Natural killer cell treated with Interleukin-12 subunit alpha and Interleukin-12 subunit beta and Interleukin-15 and Interleukin-18, amount 100 ng/mL, for 72 hours (primary cell): ENCODE measurements at places on chromosomes 1 and 21. TPM values are rescaled to one million over a fixed set of nuclear protein-coding genes. Genes with fewer than 3 reads are reported as not detected.
A peak's percentile ranks its signal among the peaks of the same experiment; 100 is the strongest.

DNA sequence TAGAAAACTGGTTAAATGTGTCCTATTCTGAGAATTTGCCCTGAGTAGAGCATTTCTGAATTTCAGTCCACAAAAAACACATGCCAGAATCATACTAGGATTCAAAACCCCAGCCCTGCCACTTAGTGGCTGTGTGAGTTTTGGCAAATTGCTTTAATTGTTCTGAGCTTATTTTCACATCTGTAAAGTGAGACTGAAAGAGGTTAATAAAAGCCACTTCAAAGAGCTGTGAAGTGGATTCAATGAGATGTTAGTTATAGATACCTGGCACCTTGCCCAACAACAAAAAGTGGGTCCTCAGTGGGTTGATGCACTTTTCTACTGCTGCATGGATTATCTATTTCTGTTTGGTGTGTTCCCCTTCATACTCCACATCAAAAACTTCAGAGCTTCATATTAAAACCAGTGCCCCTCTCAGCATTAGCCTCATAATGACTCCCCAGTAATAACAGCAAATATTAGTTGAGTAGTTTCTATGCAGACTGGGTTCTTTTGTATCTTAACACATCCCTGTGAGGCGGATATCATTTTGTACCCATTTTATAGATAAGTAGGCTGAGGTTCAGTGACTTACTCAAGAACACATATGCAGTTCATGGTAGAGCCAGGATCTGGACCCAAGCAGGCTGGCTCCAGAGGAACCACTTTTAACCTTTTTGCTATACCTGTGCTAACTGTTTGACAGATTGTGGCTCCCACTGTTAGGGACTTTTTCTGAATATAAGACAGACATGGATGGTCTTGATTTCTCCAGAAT lies 14.2 kb upstream of the ADORA3 start:
- no peak overlapping the region for H3K27ac ChIP-seq
- no peaks in the 10 kb centered on the region for H3K36me3 ChIP-seq
- H3K4me1 ChIP-seq, result peaks cover 17% of the 10 kb centered on the region
- no peaks in the 10 kb centered on the region for H3K27me3 ChIP-seq
- peak overlapping the region; percentile 45 for H3K4me3 ChIP-seq

FGR gene
- total RNA-seq, result 14.2 TPM

ARHGEF19 gene
- 14.0 TPM for total RNA-seq

GRCh38 chr1:10515301-10515975 lies 40.7 kb downstream of the PEX14 start:
- H3K27ac ChIP-seq, result peak overlapping the region; percentile 62
- H3K4me1 ChIP-seq, result peaks cover 68% of the 10 kb centered on the region
- DNase-seq, result no peak
- H3K4me3 ChIP-seq, result peak overlapping the region; percentile 36
- H3K27me3 ChIP-seq, result no peaks in the 10 kb centered on the region

DNA sequence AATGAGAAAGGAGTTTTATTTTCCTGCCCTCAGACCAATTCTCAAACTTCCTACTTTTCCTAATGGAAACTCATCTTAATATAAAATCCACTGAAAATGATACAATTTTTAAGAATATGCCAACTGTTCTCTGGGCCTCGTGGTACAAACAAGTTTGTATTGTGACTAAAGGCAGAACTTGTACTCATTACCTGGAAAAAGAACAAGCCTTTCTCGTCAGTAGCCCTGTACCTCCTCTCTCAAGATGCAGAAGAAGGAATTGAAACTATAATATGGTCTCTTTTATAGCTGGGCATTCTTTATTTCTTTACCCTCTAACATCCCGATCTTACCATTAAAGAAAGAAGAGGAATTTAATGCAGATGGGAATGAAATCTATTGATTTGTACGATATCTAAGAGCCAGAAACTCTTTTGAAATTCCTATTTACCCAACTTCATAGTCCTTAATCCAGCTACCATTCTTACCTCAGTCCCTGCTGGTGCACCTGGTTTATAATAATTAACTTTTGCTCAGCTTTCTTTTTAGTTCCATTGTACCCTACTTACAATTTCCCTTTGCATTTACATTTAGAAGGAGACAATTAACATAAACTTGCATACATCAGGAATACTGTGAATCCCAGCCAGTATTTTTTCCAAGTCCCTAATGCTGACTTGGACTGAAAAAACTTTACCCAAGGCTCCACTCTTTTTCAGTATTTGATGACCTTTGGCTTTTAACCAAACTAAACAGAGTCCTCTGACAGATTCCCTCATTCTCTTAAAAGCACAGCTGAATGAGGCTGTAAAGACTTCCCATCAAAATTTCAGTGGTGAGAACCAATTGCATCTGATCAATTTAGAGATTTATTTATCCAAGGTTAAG lies 1162.4 kb downstream of the BRINP3 start:
- peaks cover 12% of the 10 kb centered on the region for H3K36me3 ChIP-seq
- DNase-seq, result no peak
- H3K27me3 ChIP-seq, result no peaks in the 10 kb centered on the region
- H3K4me1 ChIP-seq, result no peaks in the 10 kb centered on the region

GRCh38 chr1:29077155-29077554 lies 46.5 kb downstream of the TMEM200B start:
- DNase-seq, result no peak
- H3K27me3 ChIP-seq, result no peaks in the 10 kb centered on the region
- H3K27ac ChIP-seq, result no peak overlapping the region
- no peak overlapping the region for H3K4me3 ChIP-seq
- H3K4me1 ChIP-seq, result no peaks in the 10 kb centered on the region

DNA sequence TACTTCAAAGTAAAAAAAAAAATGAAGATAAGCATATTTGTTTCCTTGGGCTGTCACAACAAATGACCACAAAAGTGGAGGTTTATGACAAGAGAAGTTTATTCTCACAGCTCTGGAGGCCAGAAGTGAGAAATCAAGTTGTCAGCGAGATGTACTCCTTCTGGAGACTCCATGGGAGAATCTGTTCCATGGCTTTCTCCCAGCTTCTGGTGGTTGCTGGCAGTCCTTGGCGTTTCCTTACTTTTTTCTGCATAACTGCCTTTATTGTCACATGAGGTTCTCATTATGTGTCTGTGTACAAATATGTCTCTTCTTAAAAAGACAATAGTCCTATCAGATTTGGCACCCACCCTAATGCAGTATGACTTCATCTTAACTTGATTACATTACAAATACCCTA lies 398.3 kb downstream of the KCNT2 start:
- no peak for DNase-seq
- peaks cover 10% of the 10 kb centered on the region for H3K36me3 ChIP-seq
- no peak overlapping the region for H3K4me3 ChIP-seq
- H3K4me1 ChIP-seq, result no peaks in the 10 kb centered on the region

GRCh38 chr1:2632561-2633361 lies at the start of gene MMEL1:
TSS of gene MMEL1 (minus strand) at chr1:2633016. CDS start at chr1:2629484, 3,532 bp downstream.
- H3K4me1 ChIP-seq, result peaks cover 12% of the 10 kb centered on the region
- peaks cover 25% of the 10 kb centered on the region for H3K27me3 ChIP-seq
- peaks cover 5% of the 10 kb centered on the region for H3K36me3 ChIP-seq
- DNase-seq, result no peak
- H3K4me3 ChIP-seq, result no peak within 1 kb of the TSS
- H3K27ac ChIP-seq, result peak within 1 kb of the TSS; percentile 63

DNA sequence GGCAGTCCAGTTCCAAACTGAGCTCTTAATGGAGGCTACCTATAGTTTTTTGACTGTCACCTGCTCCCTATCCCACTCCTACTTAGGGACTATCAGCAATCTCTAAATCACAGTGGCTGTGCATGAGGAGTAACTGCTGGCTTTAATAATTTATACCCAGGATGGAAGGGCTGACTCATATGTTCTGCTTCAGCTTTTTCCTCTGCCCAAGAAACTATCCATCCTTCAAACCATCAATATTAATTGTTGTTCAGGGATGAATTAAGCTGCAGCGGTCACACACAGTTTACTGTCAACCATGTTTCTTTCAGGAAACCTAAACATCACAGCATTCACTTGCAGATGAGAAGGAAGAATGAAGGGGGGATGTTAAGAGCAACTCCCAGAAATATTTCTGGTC lies 9.0 kb upstream of the PGBD5 start:
- no peaks in the 10 kb centered on the region for H3K4me1 ChIP-seq
- H3K27me3 ChIP-seq, result peaks cover 9% of the 10 kb centered on the region
- no peak overlapping the region for H3K27ac ChIP-seq
- no peaks in the 10 kb centered on the region for H3K36me3 ChIP-seq

TCHHL1 gene
- not detected for total RNA-seq

OR10R2 gene
- not detected for total RNA-seq

DNA sequence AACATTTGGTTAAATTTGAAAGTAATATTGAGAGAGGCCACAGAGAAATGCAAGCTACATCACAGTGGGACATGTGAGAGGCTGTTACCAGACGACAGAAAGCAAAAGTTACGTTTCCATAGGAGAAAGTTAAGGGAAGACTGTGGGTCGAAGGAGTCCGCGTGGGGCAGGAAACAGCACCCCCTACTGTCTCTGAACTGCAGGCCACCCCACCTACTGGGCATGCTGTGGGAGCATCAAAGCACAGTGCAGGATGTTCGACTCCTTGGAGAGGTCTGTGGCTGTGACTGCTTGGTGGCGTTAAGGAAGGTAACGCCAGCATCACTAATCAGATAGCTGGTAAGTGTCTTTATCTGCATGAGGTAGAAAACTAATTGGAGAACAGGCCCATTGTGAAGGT lies 123.9 kb downstream of the PTBP2 start:
- DNase-seq, result no peak
- no peak overlapping the region for H3K4me3 ChIP-seq
- H3K27me3 ChIP-seq, result no peaks in the 10 kb centered on the region
- no peak overlapping the region for H3K27ac ChIP-seq
- no peaks in the 10 kb centered on the region for H3K4me1 ChIP-seq

DNA sequence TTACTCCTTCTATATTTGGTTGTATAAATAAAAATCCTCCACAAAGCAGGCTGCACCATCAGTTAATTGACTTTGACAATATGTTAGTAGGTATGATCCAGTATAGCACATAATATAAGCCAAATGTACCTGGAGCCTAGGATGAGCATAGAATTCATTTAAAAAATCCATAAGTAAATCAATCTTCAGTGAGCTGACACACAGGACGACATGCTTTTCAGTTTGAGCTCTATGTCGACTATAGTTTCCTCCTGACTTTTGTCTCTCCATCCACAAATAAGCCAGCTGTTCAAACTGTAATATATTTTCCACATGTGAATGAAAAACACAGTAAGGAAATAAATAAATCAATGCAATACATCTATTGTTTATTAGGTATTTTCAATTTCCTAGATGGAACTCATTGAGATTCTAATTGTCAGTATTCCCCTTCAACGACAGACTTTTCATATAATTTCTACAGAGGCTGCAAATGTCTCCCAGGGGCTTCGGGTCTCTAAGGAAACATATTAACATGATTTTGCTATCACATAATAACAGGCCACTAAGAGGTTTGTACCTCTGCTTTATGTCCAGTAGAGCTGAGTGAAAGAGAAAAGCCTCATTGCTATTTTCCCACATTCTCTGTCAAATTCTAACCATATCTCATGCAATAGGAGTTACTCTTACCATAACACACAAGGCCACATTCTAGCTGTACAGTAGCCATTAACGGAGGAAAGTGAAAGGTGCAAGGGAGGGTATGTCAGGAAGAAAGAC lies 180.1 kb downstream of the KCNT2 start:
- H3K27ac ChIP-seq, result no peak overlapping the region
- DNase-seq, result no peak
- no peak overlapping the region for H3K4me3 ChIP-seq

LRRIQ3 gene
- total RNA-seq, result 0.89 TPM

DNA sequence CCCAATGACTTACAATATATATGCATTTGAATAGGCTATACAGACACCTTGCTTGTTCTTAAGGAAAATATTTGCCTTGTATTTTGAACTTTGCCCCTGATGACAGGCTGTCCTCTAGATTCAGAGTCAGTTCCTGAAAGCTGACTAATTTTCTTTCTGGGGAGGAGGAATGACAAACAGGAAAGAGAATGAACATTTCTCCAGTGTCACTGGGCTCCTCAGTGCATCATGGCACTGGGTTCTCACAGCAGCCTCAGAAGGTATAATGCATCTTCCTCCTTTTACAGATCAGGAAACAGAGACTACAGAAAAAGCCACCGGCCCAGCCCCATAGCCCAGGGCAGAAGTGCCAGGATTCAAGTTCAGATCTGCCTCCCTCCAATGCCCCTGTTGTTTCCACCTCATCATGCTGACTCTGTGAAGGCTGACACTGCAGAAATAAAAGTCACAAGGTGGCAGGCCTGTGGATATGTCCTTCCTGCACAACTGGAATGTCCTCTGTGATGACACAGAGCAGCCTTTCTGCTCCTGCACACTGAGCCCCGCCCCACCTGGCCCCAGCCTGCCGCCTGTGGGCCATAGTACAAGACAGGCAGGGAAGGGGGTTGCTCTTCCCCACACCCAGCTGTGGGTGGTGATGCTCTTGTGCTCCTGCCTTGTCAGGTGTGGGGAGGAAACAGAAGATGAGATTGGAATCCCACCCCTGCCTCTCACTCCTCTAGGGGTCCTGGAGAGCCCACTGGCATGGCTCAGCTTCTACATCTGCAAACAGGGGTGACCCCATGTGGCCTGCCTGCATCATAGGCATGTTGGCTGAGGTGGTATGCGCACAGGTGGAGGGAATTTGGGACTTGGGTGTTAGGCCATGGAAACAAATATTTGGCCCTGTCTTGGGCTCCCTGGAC lies 6.4 kb downstream of the TTC22 start:
- peak overlapping the region; percentile 96 for H3K27ac ChIP-seq
- no peaks in the 10 kb centered on the region for H3K27me3 ChIP-seq
- no peak for DNase-seq

DNA sequence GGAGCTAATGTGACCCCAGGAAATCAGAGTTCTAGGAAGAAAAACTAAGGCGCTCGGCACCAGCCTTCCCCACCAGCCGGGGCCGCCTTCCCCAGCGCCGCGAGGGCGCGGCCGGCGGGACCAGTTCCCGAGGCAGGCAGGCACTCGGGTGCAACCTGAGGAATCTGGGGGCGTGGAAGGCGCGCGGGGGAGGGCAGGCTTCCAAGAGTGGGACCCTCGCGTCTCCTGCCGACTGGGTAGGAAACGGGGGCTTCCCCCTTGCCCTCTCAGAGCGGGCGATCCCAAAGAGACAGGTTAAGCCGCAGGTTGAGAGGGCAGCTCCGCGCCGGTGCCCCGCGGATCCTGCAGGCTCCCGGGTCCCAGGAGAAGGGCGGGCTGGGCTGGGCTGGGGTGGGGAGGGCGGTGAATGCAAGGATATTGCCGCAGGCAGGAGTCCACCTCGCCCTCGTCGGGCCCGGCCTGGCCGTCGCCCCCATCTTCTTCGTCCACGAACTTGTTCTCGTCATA lies 431 bp downstream of the ARPC5 start:
- DNase-seq, result peak; percentile 66
- H3K27ac ChIP-seq, result peak overlapping the region; percentile 93
- peak overlapping the region; percentile 96 for H3K4me3 ChIP-seq
- peaks cover 22% of the 10 kb centered on the region for H3K4me1 ChIP-seq
- peaks cover 2% of the 10 kb centered on the region for H3K27me3 ChIP-seq

ADAM30 gene
- not detected for total RNA-seq

OR2M4 gene
- total RNA-seq, result not detected

DNA sequence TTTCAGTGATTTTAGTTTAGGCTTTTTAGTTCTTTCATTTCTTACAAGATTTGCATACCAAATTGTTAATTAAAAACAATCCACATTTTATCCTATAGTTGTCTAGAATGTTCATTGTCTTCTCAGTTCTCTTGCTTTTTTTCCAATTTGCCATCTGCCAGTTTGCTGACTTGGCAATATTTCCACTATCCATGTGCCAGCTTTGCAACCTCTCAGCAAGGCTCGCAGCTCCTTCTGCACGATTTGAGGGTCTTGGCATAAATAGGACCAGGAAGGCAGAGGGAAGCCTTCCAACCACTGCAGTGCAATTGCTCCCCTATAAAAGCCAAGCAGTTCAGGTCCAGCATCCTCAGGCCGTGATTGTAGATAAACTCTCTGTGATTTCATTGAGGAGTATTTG lies 306.8 kb upstream of the FMN2 start:
- H3K27me3 ChIP-seq, result no peaks in the 10 kb centered on the region

NTNG1 gene
- not detected for total RNA-seq

HUNK gene
- not detected for total RNA-seq

ANKRD35 gene
- total RNA-seq, result 0.14 TPM
